ENCODE measurements at places on chromosomes 3 and 15.

GRCh38 chr15:95556225-95556624 is 774.3 kb upstream of the NR2F2 start:
- no peak for DNase-seq

GRCh38 chr15:101692801-101693598 is 31.3 kb downstream of the TARS3 start:
- no peak for DNase-seq

DNA sequence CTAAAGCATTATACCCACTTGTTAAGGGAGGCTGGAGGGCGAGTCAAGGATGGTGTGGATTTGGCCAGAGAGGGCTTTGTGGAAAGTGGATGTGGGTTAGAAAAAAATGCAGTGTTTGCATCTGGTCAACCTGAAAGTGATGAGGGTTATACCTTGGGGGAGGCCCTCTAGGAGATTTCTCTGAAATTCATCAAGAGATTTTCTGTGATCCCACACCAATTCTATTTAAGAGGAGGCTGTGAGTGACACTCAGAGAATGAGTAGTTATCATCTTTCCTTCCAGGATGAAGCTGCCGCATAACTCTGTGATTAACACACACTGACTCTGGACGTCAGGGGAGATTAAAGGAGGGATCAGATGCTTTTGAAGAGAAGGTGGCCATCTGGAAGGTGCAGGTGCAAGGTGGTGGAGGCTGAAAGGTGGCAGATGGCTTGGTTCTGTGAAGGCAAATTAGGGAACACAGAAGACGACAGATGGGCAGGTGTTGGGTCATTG is 54.8 kb downstream of the ANAPC13 start:
- DNase-seq: no peak

- DNase-seq: no peak
Observed at GRCh38 chr3:185843126-185843525, 18.3 kb upstream of the IGF2BP2 start.

DNA sequence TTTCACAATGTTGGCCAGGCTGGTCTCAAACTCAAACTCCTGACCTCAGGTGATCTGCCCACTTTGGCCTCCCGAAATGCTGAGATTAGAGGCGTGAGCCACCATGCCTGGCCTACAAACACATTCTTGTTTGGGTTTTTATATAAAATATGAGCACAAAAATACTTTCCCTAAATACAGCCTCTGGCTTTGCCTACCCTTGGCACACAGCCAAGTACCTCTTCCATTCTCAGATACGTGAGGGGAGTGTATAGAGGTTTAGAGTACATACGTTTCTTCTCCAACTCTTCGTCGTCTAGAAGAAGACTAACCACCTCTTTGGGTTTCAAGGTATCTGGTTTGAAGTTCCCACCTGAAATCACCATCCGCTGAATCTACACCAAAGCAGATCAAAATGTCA is 33.5 kb downstream of the CHAC1 start:
- no peak for DNase-seq

DNA sequence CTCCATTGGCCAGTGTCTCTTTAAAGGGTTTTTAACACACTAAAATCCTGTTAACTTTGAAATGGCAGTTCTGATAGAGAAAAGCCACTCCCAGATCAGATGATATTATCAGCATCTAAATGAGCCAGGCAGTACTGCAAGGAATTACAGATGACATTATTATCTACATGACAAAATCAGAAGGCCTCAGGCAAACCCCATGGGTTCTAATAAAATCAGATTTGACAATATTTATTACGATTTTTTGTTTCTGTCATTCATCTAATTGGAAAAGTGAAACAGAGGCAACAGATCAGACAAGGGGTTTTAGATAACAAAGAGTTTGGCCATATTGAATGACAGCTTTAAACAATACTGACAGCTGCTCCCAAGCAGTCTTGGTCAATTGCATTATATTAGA is 112.7 kb downstream of the FEZF2 start:
- no peak for DNase-seq

- DNase-seq: no peak
Observed at GRCh38 chr3:20930034-20930433, 744.0 kb upstream of the SGO1 start.

Data from CD4-positive, alpha-beta T cell treated with Interleukin-6 at 100 ng/mL for 8 hours (primary cell).